ENCODE measurements at places on chromosomes 1 and 21. TPM values are rescaled to one million over a fixed set of nuclear protein-coding genes. Genes with fewer than 3 reads are reported as not detected.
A peak's percentile ranks its signal among the peaks of the same experiment; 100 is the strongest.

GRCh38 chr1:197806718-197807117, 31.4 kb upstream of the DENND1B start:
- no peak for DNase-seq

DNA sequence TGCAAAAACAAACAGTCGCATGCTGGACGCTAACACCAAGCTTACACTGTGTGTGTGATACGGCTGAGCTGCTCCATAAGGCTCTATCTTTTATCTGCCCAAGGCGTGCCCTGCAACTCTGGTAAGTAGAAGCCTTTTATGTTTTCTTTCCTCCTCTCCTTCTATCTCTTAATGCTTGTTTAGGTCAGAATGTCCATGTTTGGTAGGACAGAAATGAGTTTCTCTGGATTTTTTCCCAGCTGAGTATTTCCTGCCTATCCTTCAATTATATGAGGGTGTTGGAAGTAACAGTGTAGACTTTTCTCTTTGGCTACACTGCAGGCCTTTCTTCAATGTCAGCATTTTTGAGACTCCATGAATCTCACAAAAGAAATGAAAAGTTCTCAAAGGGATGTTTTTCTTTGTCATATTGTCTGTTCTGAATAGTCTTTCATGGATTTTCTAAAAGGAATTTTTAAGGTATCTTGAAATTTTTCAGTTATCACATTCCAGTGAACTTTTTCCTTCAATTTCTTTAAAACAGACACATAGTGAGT, 124.2 kb downstream of the MACF1 start:
- no peak for DNase-seq

DNA sequence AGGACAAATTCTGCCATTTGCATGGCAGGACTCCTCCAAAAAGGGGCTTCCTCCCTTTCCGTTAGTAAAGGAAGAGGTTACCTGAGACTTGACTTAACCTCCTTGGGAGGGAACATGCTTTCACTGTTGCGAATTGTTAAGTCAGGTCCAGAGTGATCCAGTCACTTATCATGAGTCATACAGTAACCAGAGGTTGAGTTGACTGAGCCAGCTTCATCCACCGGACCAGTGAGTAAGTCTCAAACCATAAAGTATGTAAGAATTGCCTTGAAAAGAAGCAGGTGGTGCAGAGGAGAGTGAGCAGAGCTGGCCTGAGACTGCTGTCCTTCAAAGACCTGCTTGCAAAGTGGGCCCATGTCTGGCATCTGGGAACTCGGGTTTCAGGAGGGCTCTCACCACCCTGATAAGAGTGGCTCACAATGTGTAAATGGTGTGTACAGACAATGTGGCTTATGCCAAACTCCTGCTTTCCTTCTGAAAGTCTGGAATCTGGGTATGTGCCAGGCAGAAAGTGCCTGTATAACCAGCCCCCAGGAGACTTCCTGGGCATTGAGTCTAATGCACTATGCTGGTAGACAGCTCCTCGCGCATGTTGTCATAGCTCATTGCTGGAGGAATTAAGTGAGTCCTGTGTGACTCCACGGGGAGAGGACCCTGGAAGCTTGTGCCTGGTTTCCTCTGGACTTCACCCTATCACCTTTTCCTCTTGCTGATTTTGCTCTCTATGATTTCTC, 84.3 kb upstream of the KLHDC7A start:
- no peak for DNase-seq

DNA sequence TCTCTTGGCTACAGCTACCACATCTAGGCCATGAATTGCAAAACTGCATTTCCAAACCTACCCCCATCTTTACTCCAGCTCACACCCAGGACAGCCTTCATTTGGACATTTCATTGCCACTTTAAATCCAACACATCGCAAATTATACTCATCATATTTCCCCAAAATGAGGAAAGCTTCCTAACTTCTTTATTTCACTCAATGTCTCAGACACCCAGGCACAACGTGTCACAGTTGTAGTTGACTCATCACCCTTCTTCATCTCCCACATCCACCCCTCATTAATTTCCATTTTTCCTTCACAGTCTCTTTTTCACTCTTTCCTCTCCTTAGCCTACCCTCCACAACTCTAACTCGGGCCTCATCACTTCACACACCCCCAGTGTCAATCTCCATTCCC, 6.7 kb downstream of the OTUD7B start:
- no peak for DNase-seq

Gene NTMT2
- not detected for total RNA-seq

DNA sequence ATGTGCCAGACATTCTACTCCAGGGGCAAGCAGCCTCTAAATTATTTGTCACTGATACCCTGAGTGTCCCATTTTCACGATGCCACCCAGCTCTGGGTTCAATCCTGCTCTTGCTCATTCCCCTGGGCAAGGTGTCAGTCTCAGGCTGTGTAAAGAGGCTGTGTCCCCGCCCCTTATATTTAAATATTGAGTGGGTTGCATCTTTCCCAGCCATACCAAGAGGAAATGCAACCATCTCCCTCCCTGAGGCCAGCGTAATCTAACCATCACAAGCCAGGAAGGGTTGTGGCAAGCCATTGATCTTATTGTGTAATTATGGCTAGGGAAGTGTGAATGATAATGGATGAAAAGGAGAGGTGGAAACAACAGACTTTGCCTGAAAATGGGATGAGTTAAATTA, 54.7 kb upstream of the CLDN14 start:
- no peak for DNase-seq

DNA sequence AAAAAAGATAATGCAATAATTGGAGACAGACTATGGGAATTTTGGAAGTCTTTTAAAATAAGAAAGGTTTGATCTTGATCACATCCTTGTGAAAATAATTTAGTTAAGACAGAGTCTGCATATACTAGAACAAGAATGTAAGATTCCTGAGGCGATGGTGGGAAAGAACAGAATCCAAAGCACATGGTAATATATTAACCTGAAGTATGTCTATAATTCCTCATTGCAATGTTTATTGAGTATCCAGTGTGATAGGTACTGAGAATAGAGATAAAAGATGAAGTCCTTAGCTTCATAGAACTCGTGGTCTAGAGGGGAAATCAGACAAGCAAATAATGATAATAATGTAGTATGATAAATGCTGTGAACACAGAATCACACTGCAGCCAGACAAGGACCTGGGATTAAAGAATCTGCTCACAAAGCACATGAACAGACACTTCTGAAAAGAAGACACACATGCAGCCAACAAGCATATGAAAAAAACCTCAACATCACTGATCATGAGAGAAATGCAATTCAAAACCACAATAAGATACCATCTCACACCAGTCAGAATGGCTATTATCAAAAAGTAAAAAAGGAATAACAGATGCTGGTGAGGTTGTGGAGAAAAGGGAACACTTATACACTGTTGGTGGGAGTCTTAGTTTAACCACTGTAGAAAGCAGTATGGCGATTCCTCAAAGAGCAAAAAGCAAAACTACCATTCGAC, 6.9 kb upstream of the ANGPTL3 start:
- no peak for DNase-seq

DNA sequence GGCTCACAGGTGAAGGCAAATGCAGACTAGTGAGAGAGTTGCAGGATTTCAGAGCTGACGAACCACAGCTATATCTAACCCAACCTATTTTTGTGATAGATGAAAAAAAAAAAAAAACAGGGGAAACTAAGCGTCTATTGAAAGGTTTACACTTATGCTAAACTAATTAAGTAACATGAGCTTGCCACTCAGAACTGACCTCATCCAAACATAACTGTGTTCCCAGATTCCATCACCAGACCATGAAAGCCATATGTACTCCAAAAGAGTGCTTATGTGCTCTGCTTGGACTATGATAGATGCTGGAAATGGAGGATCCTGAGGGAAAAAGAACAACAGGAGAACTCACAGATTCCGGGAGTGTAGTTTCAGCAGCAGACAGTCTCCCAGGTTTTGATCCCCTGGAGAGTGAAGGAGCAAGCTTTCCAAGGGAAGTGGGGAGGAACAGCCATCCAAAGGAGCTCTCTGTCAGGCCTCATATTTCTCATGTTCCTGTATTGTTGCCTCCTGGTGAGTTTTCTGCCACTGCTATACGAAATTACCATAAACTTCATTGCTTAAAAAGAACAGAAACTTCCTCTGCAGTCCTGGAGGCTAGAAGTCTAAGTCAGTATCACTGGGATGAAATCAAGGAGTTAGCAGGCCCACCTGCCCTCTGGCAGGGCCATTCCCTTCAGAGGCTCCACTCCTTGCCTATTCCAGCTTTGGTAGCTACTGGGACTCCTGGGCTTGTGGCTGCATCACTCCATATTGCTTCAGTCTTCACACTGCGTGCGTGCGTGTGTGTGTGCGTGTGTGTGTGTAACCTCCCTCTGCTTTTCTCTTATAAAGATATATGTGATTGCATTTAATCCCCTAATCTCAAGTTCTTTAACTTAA, 38.1 kb downstream of the NIBAN1 start:
- no peak for DNase-seq

- no peak for DNase-seq
Observed at GRCh38 chr1:176567190-176567794, 104.3 kb downstream of the PAPPA2 start.

DNA sequence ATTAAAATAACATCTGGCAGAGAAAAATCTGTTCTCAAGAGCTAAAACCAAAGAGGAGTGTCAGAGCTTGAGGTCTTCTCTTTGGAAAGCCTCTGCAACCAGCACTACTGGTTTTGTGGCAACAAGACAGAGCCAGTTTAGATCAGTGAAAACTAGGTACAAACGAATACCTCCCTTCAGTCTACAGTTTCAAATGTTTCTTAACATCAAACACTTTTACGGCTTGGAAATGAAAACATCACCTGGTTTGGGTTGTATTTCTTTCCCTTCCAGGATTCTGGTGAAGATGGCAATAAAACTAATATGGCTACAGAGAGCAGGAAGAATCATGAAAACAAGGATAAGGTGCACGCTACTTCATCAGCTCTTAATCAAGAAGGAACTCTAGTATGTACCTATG, 339.4 kb upstream of the ESRRG start:
- DNase-seq, result no peak

GRCh38 chr1:162217706-162218105, 148.2 kb downstream of the NOS1AP start:
- no peak for DNase-seq

GRCh38 chr1:226601456-226601855, 52.9 kb downstream of the STUM start:
- DNase-seq, result no peak

GRCh38 chr1:32470431-32470830, 5.6 kb downstream of the ZBTB8B start:
- DNase-seq, result no peak

Gene CDA
- 1.6 TPM for total RNA-seq

Gene ZNF683
- not detected for total RNA-seq

Gene ATP1A4
- total RNA-seq, result not detected

DNA sequence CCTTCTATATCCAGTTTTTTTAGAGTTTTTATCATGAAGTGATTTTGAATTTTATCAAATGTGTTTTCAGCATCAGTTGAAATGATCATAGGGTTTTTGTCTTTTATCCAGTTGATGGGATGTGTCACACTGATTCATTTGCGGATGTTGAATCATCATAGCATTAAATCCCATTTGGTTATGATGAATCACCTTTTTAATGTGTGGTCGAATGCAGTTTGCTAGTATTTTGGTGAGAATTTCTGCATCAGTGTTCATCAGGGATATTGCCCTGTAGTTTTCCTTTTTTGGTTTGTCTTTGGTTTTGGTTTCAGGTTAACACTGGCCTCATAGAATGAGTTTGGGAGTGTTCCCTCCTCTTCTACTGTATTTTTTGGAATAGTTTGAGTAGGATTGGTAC, 80.3 kb downstream of the DIRAS3 start:
- DNase-seq, result peak; percentile 26

DNA sequence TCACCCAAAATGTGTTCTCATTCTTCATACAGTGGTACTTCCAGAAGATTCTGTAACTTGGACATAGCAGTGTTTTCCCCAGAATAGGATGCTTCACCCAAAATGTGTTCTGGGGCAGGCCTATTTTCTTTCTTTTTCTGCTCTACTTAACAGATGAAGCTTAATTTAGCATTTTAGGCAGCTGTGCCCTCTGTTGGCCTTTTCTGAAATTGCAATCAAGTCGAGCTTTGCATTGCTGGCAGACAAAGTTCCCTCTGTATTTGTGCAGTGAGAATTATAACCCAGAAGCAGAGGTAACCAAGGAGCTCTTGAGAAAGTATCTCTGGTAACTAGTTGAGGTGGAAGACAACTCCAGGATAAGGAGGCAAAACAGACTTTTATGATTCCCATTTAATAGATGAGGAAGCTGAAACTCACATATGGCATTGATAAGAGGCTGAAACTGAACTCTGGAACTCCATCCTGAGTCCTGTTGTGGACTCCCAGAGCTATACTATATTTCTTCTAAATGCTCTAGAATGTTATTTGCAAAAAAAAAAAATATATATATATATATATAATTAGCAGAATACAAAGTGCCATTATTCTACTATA, 50.3 kb upstream of the L1TD1 start:
- peak; percentile 62 for DNase-seq

Gene FCRL4
- total RNA-seq, result not detected

GRCh38 chr21:42083361-42083690, 12.2 kb downstream of the UMODL1 start:
- no peak for DNase-seq

DNA sequence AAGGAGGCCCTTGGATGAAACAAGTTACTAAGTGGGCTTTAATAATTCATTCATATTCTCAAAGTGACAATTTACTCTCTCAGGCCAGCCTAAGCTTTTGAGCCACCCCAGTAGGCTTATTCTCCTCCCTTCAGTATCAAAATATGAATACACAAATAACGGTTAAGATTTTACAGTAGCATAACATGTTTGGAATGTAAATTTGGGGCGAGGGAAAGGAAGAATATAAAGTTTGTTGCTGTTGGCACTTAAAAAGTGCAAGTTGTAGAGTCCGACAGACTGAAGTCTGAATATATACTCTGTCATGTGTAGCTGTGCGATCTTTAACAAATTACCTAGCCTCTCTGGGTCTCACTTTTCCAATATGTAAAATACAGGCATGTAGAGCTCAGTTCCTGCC, 22.6 kb upstream of the MYSM1 start:
- DNase-seq, result no peak

DNA sequence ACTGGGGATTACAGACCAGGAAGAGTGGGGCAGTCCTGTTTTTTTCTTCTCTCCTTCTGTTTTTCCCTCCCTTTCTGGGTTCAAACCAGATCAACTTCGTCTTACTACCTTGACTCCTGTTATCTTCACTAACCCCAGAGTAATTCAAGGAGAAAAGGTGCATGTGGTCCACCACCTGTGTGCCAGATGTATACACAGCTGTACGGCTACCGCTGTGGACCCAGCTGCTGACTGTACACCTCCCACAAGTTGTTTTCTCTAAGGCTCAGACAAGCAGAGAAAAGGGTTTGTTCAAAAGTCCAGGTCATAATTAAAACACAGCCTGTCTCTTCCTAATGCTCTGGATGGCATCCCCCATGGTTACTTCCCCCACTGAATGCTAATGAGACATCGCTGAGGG, 102.1 kb downstream of the LMX1A start:
- no peak for DNase-seq
